ENCODE measurements at places on chromosomes 2 and 18.

DNA sequence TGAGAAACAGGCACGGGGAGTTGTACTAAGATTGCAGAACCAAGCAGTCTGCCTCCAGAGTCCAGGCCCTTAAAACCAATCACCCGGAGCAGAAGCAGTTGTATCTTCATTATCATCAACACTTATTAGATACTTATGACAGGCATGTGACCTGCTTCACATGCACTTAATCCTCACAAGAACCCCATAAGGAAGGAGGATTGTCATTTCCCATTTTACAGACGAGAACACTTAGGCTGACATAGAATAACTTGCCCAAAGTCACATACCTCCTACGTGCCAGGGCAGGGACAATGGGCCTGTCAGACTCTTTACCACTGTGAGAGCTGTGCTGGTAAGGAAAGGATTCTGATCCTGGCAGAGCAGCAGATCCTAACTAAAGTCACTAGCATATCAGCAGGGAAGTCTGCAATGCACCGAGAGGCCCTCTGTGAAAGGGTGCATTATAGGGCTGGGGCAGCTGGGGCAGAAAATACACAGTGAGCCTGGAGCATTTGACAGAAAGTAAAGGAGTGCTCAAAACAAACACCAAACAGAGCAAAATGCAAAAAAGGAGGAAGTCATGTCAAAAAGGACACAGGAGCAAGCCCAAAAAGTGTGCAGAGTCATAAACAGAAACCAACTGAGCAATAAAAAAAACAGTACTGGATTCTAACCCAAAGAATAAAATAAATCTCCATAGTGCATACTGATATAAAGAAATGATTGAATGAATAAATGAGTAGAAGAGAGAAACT, 55.9 kb upstream of the SP3 start:
- DNase-seq = no peak

DNA sequence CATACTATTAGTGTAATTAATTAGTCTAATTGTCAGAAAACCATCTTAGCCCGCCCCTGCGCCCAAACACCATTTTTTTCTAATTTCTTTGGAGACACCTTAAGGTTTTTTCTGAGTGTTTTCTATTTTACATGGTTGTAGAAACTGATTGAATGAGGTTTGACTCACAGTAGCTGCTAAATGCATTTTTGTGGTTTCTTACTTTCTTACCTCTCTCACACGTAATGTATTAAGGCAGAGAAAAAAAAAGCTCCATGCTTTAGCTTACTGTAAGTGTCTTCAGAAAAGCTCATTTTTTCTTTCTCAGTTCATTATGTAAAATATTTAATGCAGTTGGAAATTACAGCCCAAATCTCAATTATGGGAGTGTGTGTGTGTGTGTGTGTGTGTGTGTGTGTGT, 548.5 kb upstream of the LRRTM4 start:
- DNase-seq = no peak

DNA sequence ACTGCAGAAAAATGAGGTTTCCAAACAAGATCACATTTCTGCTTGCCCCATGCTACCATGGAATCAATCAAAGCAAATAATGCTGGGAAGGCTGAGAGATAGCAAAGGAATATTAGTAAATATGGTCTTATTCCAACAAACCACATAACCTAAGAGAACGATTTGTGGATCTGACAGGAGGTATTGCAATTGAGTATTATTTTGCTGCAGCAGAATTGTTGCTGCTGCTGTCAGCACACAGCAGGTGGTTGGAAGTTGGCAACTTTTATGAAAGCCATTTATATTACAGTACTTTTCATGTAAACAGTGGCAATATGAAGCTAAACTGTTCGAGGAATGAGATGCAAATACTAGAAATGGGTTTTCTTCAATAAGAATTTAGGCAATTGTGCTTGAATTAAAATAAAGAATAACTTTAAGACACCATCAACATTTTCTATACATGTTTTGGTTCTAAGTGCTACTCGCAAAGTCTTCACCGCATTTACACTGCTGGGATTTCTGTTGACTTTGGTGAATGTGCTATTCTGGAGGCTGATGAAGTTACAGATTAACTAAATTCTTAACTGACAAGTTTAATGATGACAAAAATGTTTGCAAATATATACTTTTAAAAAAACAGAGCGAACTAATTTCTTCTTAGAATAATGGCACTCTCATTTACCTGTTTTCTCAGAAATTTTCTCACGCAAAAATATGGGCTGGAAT, 1285.7 kb downstream of the CNTNAP5 start:
- no peak for DNase-seq

DNA sequence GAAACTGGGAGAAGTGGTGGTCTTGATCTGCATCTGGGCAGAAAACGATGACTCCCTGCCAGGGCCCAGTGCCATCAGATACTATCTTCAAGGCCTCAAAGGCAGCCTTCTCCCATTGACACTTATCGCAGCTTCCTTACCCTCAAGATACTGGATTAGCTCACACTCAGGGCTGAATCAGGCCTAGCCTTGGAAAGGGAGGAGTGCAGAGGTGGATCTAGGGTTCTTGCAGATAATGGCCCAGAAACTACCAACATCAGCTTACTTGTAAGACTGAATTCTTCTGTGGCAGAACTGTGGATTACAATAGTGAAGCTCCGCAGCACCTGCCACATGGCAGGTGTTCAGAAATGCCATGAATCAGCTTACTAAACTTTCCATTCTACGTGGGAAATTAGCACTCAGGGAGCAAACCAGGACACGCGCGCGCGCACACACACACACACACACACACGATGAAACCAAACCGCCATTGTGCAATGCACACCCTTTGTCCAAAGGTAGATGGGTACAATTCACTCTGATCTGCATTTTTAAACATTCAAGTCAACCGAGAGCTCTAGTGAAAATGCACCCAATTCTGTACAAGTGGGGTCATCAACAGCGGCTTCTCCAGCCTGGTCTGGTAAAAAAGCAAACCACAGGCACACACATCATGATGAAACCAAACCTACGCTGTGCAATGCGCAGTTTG, 26.3 kb upstream of the TMEM182 start:
- no peak for DNase-seq

All from NCI-H2081 (cell line).